ENCODE measurements at places on chromosomes 13 and 19.
A peak's percentile ranks its signal among the peaks of the same experiment; 100 is the strongest.

DNA sequence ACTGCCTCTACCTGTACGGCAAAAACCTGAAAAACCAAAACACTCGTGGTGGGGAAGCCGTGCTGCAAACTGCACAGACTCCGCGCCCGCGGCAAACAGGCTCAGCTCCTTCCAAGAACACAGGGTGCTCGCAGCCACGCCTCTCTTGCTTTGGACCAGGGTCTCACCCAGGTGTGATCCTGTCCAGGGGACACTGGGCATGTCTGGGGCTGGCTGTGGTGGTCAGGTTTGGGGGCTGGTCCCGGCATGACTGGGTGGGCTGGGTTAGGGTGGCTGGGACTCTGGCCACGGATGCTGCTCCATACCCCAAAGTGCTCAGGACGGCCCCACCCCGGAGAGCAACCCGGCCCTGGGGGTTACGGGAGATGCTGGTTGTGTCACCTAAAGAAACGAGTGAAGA, 13.9 kb downstream of the GPX4 start:
- DNase-seq = no peak

DNA sequence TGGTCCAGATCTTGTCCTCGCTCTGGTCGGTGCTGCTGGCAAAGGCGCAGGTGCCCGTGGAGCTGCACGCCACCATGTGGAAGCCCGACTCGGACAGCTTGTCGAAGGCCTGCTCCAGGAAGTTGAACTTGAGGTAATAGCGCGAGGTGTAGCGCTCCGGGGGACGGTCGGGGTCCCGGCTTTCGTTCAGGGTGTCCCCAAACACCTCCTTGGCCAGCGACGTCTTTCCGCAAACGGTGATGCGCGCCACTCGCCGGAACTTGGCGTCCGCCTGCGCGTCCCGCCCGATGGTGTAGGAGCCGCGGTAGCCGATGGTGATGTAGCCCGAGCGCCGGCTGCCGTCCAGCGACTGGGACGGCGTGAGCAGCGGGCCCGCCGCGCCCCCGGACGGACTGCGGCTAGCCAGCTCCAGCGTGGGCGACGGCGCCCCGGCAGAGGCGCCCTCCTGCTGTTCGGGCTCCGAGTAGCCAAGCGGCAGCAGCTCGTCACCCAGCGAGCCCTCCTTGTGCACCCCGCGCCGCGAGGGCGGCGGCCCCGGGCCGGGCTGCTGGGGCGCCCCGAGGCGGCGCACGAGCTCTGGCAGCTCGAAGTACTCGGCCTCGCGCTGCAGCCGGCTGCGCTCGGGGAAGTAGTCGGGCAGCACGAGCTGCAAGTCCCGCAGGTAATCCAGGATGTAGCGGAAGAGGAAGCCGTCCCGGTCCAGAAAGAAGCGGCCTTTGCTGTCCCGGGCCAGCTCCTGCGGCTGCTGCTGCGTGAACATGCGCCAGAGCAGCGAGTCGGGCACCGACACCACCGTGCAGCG, 801 bp downstream of the KCTD12 start:
- peak; percentile 36 for DNase-seq

DNA sequence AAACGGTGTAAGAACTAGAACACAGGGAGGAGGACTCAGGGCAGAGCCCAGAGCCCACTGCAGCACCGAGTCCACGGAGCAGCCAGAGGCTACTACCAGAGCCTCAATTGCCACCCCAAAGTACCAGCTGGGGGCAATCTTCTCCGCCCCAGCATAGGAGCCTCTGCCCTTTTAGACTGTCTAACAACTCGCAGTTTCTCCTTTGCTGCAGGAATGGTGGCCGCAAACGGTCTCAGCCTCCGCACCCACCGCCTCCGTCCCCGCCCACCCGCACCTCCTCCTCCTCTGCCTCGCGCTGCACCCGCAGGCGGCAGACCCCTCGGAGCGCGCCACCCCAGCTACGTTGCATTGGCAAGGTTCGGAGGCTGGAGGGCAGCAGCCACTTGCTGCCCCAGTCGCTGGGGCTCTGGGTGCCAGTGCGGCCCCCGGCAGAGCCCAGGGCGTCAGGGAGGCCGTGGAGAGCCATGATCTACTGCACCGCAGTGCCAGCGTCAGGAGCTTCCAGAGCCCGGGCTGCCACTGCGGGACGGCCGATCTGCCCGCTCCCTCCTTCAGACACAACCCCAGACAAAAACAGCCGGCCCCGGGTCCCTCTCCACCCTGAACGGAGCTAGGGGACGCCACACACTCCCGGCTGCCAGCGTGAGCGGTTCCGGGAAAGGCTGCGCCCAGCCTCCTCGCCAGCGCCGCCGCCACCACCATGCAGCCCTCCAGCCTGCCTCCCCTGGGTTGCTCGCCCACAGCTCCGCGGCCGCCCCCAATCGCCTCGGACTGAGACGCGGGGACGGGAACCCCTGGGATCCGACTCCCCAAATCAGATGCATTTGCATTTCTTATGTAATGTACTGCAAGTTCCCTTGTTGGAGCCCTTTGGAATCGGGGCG, 1.8 kb downstream of the FGF14 start:
- no peak for DNase-seq

DNA sequence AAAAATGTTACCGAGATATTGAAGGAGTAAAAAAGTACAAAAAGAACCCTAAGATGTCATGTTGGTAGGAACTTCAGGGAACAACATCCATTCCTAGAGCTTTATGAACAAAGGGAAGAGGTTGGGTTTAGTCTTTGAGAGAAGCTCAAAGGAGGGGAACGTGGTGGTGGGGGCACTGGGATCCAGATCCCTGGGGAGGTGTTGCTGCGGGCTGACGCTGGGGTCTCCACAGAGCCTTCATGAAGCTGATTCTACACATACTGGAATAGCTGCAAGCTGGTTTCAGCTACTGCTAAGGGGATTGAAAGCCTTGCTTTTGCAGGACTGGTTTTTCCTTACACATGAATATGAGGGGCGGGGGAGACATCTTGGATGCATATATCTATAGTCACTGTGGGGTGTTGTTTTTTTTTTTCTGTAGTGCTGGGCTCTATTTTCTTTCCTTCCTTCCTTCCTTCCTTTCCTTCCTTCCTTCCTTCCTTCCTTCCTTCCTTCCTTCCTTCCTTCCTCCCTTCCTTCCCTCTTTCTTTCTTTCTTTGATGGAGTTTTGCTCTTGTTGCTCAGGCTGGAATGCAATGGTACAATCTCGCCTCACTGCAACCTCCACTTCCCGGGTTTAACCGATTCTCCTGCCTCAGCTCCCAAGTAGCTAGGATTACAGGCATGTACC, 6.5 kb upstream of the MZF1 start:
- DNase-seq = no peak

- DNase-seq = no peak
Observed at GRCh38 chr13:59392328-59392727, 771.4 kb downstream of the DIAPH3 start.

DNA sequence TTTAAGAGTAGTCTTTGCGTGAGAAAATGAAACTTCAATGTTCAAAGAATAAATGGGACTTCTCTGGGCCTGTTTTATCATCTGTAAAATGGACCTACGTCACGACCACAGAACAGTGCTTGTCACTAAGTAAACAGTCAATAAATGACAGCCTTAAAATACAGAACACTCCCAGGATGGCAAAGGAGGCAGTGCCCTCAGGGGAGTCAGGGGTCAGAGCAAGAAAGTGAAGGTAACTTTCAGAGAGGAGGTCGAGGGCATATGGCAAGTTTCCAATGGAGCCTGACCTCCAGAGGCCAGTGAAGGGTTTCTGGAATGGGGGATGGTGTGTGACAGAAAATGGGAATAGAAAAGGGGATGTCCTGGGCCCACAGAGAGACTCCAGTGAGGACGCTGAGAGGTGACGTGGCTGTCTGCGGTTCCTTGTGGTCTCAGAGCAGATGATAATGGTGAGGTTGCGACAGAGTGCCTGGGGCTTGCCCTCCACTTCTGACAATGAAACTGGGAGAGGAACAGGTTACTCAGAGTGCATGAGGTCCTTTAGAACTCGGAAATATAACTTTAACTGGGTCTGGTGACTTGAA, 91.8 kb downstream of the UBL3 start:
- DNase-seq = peak; percentile 7

DNA sequence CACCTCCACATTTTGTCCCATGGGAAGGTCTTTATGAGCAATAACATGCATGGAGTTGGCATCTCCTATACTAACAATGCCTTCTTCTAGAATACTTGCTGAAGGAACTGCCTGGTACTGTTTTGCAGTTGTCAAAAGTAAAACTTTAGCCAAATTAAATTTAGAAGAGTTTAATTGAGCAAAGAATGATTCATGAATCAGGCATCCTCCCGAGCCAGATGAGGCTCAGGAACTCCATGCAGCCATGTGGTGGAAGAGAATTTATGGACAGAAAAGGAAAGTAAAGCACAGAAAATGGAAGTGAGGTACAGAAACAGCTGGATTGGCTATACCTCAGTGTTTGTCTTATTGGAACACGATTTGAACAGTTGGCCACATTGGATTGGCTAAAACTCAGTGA, 1081.9 kb downstream of the SLITRK1 start:
- no peak for DNase-seq

DNA sequence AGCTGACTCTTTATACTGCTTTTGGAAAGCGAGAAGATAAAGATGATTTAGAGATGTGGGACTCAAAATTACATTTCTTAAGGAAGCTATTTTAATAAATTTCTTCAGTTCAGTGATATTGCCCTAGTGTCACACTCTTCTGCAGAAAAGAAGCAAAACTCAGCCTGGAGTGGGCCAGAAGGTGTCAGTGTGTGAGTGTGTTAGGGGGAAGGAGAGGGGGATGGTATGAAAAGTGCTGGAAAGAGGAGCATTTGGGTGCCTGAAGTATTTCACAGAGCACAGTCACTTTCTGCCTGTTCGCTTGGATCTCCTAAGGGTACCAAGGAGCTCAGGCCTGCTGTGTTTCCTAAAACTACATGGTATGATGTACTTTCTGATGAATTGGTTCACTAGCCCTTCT, 84.5 kb upstream of the FRY start:
- DNase-seq = no peak

- no peak for DNase-seq
Observed at GRCh38 chr13:42781352-42781751, at the start of gene FAM216B. TSS of gene FAM216B (plus strand) at chr13:42781584. CDS start at chr13:42784068, 2,484 bp downstream.

DNA sequence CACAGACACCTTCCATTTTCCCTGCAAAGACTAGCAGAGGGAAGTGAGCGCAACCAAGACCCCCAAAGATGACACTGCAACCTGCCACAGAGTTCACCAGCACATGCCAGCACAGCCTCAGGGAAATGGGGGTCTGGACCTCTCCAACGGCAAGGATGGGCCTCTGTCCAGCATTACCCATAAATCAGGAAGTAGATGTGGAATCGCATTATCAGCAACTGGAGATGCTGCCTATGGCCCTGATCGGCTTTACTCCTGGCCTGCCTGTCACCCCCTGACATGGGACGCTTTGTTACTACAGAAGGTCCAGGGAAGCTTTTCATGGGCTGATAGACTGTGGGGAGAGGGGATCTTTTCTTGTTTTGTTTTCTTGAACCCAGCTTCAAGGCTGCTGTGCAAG, 41.4 kb upstream of the POU2F2 start:
- no peak for DNase-seq

- no peak for DNase-seq
Observed at GRCh38 chr19:39481229-39481545, 549 bp downstream of the TIMM50 start.

- DNase-seq = no peak
Observed at GRCh38 chr13:100506600-100507422, 81.8 kb downstream of the GGACT start.

GRCh38 chr13:100014621-100015020, 33.0 kb downstream of the ZIC2 start:
- DNase-seq = no peak

DNA sequence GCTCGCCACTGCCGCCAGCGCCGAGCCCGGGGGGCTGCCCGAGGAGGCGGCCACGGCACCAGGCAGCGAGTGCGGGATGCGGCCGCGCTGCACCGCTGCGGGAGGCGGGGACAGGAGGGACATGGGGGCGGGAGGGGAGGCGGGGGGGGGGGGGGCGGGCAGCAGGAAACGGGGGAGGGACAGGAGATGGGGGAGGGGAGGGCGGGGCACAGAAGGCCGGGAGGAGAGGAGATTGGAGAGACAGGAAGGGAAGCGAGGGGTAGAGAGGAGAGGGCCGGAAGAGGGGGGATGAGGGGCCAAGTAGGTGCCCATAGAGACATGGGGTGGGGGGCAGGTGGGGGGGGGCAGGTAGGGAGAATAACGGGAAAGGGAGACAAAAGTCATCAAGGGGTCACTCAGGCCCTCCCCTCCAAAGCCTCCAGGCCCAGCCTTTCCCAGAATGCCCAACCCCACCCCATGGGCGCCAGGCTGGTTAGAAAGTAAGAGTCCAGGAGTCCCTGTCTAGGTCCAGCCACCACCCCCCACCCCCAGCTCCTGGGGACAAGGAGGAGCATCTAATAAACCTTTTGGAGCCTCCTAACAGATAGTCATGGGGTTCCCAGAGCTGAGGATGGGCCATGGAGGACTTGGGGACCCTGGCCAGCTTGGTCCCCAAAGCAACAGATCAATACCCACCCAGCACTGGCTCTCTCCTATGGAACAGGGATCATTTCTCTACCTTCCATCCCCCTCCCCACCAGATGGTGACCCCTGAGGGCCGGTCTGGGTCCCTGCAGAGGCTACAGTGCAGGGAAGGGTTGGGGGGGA, 9.5 kb downstream of the NR2F6 start:
- DNase-seq = no peak

DNA sequence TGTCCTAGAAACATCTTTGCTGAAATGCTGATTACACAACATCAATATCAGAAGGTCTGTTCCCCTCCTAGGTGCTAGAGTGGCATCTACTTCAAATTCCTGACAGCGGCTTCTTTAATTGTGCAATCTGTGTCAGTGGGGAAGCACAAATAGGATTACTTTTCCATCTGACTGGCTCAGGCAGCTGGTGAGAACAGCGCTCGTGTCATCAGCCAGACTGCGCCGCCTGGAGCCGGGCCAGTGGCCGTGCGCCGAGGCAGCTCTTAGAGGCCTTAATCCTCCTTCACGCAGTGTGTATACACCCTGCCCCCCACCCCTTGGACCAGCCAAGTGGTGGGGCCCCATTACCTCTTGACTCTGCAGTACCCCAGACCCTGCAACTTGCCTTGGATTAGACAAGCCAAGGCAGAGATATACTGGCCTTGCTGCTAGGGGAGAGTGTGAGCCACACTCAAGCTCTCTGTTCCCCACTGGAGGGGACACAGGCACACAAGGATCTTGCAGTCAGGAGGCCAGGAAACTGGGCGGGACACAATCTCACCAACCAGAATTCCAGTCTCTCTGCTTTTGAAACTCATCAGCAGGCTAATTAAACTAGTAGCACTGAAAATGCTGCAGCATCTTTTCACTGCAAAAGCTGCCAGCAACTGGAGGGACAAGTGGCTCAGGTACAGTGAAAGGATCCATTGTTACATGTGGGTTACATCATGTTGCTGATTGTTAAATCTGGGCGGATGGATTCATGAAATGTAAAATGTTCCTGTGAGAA, 48.9 kb upstream of the EPHX3 start:
- no peak for DNase-seq
